Activated T-cell treated with anti-CD3 and anti-CD28 coated beads, Interleukin-2, amount 50 U/mL, for 48 hours (primary cell): ENCODE measurements at places on chromosomes 3 and 15.

- DNase-seq, result no peak
These were observed 10.0 kb downstream of the WWTR1 start for GRCh38 chr3:149647812-149648211.

- DNase-seq, result no peak
These were observed 6.9 kb downstream of the CRBN start for GRCh38 chr3:3172627-3173026.

- no peak for DNase-seq
These were observed 110.1 kb upstream of the GBE1 start for GRCh38 chr3:81871358-81872155.

- DNase-seq, result no peak
These were observed 25.6 kb upstream of the LARS2 start for GRCh38 chr3:45362758-45363157.

- DNase-seq, result no peak
These were observed 22.5 kb downstream of the ALS2CL start for GRCh38 chr3:46670891-46671427.

DNA sequence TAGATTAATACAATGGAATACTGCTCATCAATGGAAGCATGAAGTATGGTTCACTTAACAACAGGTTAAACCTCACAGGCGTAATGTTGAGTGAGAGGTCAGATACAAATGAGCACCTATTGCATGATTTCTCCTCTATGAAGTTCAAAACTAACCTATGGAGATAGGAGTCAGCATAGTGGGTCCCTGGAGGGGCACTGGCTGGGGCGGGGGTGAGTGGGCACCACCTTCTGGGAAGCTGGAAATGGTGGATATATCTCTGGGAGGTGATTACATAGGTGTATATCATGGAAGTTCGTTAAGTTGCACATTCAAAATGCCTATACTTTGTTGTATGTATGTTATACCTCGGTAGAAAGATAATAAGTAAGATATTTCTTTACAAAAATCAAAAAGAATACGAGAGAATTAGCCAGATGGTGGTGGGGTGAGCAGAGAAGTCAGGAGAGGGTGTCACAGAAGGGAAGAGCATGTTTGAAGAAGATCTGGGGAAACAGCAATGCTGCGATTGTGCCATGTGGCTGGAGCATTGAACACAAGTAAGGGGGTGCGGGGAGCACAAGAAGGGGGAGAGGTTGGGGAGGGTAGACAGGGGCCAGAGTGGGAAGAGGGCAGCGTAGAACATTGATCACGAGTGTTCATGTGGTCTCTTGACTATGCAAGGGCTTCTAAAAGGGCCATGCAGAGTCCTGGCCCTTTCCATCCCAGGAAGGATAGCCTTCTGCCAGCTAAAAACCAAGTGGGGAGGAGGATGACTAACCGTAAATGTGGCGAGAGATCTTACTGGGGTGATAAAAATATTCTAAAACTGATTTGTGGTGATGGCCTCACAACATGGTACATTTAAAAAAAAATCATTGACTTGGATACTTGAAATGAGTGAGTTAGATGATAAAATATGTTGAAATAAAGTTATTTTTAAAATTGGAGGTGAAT, 30.2 kb downstream of the ITGA11 start:
- DNase-seq, result no peak

DNA sequence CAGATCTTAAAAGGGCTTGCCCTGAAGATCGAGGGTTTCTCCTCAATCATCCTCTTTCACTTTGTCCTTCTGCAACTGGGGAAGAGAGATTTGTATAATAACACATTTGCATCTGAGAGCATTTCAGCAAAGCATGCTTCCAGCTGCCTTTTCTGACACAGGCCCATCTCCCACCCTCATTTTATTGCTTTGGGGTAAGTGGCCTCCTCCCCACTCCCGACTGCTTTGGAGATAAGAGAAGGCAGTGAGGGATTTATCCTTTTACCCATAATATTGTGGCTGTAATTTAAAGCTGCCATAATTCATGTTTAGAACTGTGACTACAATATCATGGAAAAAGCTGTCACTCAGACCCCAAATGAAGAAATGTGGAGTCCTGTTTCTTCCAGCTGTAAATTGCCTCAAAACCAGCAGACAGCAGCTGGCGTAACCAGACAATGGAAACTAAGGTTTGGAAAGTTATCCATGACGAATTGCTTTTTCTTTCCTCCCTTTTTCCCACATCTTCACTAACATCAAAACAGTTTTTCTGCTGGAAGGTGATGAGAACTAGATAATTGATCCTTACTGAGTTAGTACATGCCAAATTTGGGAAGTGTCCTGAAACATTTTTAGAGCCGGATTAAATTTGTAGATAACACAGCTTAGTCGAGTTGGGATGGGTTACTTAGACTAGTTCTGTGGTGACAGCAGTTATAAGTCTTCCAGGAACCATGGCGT, 104.2 kb upstream of the PFN2 start:
- no peak for DNase-seq

GRCh38 chr3:108118038-108118768, 27.4 kb upstream of the CD47 start:
- no peak for DNase-seq
